OCI-LY7 (cell line): ENCODE measurements at places on chromosomes 6 and 20.
A peak's percentile ranks its signal among the peaks of the same experiment; 100 is the strongest.

GRCh38 chr6:151205721-151206600 is 33.8 kb upstream of the AKAP12 start:
- no peak for DNase-seq

GRCh38 chr20:19915111-19915798 is 101.9 kb upstream of the NAA20 start:
- no peak for DNase-seq

DNA sequence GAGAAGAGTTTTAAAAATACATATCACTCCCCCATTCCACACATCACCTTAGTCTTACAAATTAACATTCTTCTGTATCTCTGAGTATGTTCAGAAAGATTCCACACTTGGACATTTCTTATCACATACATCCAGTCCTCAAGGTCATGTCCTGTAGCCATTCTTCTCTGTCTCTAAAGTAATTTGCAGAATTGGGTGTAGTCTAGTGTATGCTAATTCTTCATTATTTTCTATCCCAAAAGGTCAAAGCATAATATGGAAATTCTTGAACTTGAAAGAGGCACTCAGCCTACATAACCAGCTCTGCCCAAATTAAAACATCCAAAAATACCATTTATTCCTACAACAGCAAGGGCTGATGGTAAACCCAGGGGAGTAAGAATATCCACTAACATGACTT is 286.0 kb downstream of the HAO1 start:
- DNase-seq: no peak

- DNase-seq: no peak
Measured at GRCh38 chr20:41355598-41356203, 10.9 kb downstream of the EMILIN3 start.

DNA sequence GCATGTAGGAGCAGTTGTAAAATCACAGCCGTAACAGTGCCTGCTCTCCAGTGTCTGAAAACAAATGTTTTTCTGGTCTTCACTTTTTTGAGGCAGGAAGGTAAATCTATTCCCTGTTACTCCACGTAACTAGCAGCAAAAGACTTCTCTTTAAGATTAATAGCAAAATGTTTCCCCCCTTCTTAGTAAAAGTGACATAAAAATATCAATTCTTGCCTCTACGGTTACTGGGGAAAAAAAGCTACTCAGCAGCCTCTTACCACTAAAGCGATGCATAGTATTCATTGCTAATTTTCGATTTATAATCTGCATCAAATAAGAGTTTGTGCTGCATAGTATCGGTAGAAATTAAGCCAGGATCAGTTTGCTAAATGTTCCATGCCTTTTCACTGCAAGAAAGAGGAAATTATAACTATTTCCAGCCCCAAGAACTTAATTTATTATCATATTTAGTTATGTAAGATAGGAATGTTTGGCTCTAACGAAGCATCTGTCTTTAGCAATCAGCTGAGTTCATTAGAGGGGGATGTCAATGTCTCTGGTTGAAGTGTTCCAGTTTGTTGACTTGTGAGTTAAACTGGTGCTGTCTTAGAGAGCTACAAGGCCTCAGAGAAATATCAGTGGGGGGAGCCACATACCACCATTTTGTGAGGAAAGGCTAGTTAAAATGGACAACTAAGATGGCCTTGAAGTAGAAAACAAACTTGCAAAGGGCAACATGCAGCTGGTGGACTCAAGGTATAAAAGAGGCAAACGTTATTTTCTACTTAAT is 617 bp upstream of the TSPYL1 start:
- DNase-seq: peak; percentile 37

DNA sequence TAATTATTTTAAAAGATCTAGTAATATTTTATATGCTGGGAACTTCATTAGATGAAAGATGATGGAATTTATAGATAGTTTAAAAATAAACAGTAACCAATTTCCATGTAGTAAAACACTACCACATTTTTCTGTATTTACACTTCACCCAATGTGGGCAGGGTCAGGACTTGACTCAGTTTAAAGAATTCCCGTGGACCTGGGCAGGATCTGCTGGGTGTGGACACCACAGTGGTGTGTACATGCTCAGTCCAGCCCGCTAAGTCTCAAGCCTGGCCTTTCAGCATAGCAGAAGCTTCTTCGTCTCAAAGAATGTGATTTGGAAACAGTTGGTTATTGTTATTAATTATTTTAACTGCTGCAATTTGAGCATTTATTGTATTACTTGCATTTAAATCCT is 364.2 kb downstream of the SYNE1 start:
- DNase-seq: no peak

GRCh38 chr20:11378252-11378651 is 539.4 kb upstream of the BTBD3 start:
- DNase-seq: no peak

GRCh38 chr20:14489544-14489943 is 152.1 kb upstream of the FLRT3 start:
- DNase-seq: no peak

GRCh38 chr20:61661025-61661424 is 404.7 kb downstream of the TAF4 start:
- no peak for DNase-seq

DNA sequence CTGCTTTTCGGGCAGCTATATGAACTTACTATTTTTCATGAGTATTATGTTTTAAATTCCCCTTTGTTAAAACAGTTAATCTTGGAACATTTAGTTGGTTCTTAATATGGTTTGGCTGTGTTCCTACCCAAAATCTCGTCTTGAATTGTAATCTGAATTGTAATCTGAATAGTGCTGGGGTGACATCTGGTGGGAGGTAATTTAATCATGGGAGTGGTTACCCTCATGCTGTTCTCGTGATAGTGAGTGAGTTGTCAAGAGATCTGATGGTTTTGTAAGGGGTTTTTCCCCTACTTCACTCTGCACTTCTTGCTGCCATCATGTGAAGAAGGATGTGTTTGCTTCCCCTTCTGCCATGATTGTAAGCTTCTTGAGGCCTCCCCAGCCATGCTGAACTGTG is 305.4 kb upstream of the MAP3K7 start:
- DNase-seq: no peak

DNA sequence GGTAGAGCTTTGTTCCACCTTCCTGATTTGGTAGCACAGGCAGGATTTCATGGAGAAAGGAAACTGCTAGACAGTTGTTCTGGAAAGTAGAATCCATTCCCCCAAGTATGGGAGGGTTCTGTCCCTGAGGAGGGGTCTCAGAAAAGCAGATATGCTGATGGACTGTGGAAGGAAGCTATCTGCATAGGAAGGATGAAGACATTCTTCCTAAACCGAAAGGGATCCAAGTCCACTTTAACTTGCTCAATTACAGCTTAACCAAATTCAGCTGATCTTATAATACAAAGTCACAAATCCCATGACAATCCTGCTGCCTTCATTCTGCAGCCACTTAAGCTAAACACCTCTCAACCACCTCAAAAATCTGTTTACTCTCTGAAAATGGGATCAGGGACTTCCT is 2.6 kb downstream of the MAN1A1 start:
- no peak for DNase-seq

DNA sequence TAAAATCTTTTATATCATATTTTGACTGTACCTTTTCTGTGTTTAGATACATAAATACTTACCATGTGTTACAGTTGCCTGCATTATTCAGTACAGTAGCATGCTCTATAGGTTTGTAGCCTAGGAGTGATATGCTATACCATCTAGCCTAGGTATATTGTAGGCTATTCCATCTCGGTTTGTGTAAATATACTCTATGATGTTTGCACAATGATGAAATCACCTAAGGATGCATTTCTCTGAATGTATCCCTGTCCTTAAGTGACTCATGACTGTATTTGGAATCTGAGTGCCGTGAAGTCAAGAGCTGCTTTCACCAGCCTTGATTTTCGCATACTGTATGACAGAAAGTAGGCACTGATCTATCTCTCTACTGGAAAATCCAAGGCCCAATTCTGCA is 129.9 kb downstream of the UTRN start:
- no peak for DNase-seq

DNA sequence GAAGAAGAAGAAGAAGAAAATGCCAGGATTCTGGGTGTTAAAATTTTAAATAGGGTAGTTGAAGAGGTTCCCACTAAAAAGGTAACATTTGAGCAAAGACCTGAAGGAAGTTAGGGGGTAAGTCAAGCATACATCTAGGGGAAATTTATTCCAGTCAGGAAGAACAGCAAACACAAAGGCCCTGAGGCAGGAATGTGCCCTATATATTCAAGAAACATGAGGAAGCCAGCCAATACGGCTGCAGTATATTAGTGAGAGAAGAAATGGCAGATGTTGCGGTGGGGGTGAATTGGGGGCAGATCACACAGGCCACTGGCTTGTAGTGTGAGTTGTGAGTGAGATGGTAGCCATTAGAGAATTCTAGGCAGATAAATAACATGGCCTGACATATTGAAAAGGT is 6.0 kb downstream of the ZNF76 start:
- no peak for DNase-seq

- no peak for DNase-seq
Measured at GRCh38 chr6:3729603-3730344, 21.7 kb downstream of the PXDC1 start.

GRCh38 chr6:105940990-105941389 is 145.1 kb upstream of the PRDM1 start:
- no peak for DNase-seq

GRCh38 chr6:23566418-23566817 is 559.6 kb upstream of the NRSN1 start:
- no peak for DNase-seq

DNA sequence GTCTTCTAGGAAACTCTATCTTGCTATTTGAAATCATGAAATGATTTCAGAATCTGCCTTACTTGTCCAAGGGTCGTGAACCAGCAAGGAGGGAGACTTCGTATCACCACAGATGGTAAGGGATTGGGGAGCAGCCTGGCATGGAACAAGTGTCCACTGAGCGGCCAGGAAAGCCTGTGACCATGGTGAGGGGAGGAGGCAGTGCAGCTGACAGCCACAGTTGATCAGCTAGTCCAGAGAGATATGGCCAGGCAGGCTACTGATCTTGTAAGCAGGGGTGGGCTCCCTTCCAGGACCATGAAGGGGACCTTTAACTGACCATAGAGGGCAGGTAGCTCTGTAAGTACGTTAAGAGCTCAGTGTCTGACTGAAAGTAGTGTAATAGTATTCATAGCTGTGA is 96.8 kb upstream of the TENT5A start:
- DNase-seq: no peak

DNA sequence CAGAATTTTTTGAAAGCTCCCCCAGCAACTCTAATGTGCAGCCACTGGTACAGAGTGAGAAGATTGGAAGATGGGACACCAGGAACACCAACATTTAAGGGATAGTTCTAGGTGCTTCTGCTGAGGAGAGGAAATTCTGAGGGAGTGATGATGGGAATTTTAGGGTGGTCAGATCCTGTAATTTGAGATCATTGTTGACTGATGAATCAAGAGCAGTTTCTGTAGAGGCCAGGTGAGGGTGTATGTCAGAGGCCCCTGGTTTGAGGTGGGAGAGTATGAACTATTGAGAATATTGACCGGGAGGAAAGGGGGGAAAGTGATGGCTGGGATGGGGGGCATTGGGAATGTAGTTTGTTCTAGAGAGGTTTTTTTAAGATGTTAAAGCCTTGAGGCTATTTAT is 47.2 kb downstream of the PTPRA start:
- no peak for DNase-seq
